Activated T-helper 2 cell treated with anti-CD3 and anti-CD28 coated beads, Interferon-gamma antibody, Interleukin-2, Interleukin-4, amounts not matched to agents 10 μg/mL and 5 μg/mL and 100 μg/mL, durations not matched to agents 14 hours and 24 hours and 36 hours (primary cell): ENCODE measurements at places on chromosomes 13 and 19.

DNA sequence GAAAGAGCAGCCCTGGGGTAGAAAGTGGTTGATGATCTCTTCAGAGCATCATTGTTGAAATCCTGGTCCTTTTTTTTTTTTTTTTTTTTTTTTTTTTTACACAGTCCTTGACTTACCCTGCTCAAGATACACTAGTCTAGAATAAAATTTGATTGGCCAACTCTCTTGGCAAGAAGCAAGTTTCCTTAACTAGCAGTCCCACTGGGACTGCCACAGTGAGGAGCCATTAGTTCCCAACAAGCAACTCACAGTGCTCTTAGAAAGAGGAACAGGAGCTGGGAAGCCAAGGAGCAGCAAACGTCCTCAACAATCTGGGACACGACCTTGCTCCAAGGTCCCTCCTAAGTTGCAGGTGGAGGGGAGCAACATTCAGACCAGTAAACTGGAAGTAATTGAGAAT, 47.9 kb upstream of the INTS6 start:
- no peak for DNase-seq

GRCh38 chr13:42388326-42388725, 116.4 kb downstream of the AKAP11 start:
- DNase-seq = no peak

DNA sequence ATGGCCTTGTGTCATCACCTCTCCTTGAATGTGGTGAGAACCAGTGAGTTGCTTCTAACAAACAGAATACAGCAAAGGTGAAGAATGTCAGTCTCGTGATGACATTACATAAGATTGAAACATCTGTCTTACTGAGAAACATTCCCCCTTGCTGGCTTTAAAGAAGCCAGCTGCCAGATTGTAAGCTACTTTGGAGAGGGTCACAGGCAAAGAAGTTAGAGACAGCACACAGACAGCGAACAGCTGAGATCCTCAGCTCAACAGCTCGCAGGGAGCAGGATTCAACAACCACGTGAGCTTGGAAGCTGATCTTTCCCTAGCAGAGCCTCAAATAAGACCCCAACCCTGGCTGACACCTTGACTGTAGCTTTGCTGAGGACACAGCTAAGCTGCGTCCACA, 367.9 kb downstream of the LIG4 start:
- no peak for DNase-seq

DNA sequence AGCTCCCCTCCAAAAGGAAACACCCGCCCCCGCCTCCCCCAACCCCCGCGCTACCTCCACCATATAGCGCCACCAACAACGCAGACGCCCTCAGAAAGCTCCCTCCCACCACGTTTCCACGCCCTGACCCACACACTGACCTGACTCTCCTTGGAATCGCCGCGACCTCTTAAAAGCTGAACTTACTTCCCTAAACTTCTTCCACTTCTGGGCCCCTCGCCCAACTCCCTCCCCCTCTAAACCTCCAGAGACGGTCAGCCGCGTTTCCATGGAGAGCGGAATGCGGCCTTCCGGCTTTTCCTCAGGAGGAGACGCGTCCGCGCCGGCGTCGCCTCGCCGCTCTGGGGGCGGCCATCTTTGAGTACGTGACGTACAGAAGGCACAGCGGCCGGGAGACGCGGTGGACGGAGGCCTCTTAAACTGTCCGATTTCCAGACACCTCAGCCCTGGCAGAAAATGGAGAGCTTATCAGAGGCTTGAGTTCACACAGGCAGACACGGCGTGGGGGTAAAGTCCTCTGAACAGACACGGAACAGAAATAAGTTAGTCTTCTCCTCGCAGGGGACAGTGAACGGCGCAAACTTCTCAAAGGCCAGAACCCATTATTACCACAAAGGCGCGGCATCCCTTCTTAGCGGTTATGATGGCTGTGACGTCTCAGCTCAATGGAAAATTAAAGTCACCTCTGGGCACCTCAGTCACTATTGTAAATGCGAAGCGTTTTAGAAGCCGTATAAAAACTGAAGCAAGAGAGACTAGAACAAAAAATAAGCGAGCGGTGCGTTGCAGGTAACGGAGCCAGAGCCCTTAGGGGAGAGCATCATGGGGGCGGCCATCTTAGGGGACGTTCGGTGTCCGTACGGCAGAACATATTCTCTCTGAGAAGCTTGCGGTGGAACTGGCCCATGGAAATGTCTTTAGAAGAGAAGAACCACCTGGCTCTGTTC, at the start of gene ZNF432:
Gene ZNF432 (minus strand): TSS at position 284 of the 947 bp plus-strand sequence. CDS start 1,970 bp downstream, outside the sequence.
- peak; percentile 78 for DNase-seq

- no peak for DNase-seq
Measured at GRCh38 chr13:69959046-69959445, 148.6 kb upstream of the ATXN8OS start.

DNA sequence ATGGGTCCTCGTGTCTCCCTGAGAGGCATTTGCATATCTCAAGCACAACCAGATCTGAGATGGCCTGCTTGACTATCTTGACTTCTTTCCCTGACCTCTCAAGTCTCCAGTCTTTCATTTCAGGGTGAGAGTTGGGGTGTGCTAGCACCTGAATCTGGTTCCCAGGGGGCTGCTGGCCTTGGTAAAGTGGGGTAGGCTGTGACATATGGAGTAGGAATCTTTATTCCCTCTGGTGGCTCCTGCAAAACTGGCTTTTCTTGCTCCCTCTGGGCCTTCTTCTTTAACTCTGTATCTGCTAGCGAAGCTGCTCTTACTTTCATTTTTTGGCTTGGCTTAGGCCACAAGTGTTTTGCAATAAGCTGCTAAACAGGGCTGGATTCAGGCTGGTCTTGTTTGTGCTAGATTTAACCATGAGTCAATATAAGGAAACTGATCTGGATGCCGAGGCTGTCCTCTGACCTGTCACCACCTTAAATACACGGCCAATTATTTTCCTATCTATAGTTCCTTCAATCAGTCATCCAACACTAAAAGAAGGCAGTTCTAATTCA, 42.3 kb downstream of the ZNF493 start:
- DNase-seq = no peak

- no peak for DNase-seq
Measured at GRCh38 chr13:82758044-82758443, 1124.2 kb downstream of the SLITRK1 start.

- DNase-seq = no peak
Measured at GRCh38 chr13:78540058-78540457, 63.3 kb downstream of the POU4F1 start.

DNA sequence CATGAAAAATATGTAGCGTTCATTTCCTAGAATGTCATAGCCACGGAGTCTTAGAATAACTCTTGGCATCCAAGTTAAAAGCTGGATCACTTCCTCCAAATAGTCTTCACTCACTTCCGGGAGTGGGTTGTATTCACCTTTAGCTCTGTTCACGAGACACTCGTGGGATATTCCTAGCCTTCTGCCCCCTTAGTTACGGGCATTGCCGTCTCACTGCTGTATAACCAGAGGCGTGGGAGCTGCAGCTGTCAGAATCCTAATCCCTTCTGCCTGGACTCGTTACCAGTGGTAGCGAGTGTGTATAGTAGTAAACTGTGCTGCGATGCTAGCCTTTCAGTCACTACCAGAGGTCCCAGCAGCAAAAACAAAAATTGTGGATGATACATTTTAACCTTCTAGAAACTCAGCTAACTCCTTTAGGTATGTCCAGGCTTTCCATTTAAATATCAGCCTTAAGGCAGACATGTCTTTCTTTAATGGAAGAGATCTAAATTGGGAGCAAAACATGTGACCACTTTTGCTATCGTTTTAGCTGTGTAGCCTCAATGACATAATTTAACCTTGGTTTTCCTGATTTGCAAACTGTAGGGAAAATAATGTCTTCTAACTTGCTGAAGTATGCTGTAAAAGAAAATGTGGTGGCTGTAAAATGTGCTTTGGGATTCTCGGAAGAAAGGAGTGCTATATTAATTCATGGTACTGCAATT, 34.1 kb downstream of the ERCC5 start:
- no peak for DNase-seq

DNA sequence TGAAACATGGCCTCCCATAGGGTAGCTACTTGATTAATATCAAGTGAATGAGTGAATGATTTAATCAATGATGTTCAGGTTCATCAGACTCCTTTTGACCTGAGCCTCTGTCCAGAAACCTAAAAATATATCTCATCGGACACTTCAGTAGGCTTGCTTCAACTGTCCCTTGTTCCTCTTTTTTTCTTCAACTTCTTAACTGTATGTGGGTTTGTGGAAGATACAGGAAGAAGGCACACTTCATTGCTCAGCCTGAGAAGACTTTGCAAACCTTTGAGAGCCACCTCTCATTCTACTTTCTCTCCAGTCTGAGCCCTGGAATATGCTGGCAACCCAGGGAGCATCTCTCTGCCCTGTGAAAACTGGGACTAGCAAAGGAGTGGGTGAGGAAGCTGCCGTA, 557.0 kb downstream of the FGF9 start:
- DNase-seq = no peak

- no peak for DNase-seq
Measured at GRCh38 chr13:76921516-76921915, 26.8 kb upstream of the ACOD1 start.

DNA sequence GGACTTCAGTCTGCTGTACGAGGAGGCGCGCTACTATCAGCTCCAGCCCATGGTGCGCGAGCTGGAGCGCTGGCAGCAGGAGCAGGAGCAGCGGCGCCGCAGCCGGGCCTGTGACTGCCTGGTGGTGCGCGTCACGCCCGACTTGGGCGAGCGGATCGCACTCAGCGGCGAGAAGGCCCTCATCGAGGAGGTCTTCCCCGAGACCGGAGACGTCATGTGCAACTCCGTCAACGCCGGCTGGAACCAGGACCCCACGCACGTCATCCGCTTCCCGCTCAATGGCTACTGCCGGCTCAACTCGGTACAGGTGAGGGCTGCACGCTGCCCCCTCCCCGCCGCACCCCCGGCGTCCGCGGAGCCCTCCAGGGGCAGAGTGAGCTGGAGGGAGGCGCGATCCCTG, 14.6 kb downstream of the KCTD15 start:
- no peak for DNase-seq

DNA sequence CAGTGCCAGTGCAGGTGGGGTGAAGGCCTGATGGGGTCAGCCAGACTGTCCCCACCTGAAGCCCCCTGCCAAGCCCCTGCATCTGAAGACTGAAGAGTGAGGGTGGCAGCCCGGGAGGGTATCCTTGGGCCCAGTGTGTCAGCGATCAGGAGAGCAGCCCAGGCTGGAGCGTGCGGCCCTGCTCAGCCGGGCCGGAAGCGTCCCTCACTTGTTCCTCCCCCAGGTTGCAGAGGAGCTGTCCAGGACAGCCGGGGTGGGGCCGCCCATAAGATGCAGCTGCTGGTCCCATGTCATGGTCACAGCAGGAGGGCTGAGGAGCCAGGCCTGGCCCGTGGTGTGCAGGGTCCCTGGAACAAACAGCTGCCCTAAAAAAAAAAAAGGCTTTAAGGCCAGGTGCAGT, 55.4 kb downstream of the KDM4B start:
- DNase-seq = no peak

GRCh38 chr13:64130600-64130999, 2715.0 kb upstream of the PCDH20 start:
- no peak for DNase-seq

GRCh38 chr13:112783135-112783977, 93.5 kb downstream of the ATP11A start:
- no peak for DNase-seq

DNA sequence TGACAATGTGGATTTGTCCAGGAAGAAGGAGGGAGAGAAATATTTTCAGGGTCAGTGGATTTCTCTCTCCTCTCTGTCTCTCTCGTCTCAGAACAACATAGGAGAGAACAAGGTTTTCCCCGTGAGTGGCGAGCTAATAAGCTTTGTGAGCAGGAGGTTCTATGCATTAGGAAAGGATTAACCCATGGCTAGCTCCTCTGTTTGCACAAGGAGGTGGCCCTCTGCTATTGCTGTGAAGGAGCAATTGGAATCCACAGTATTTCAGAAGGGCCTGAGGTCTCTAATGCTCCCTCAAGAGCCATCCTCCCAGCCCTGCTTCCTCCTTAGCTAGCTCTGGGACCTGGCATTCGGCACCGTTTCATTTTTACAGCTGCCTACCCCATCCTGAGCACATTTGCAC, 288.9 kb upstream of the MAB21L1 start:
- DNase-seq = no peak

DNA sequence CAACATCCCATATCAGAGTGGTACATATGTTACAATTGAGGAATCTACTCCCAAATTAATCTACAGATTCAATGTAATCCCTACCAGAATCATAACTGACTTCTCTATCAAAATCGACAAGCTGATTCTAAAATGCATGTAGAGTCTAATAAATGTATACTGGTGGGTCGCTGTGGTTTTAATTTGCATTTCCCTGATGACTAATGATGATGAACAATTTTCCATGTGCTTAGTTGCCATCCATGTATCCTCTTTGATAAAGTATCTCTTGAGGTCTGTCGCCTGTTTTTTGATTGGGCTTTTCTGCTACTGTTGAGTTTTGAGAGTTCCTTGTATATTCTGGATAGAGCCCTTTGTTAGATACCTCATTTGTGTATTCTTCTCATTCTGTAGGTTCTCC, 43.8 kb downstream of the KLF12 start:
- DNase-seq = no peak

DNA sequence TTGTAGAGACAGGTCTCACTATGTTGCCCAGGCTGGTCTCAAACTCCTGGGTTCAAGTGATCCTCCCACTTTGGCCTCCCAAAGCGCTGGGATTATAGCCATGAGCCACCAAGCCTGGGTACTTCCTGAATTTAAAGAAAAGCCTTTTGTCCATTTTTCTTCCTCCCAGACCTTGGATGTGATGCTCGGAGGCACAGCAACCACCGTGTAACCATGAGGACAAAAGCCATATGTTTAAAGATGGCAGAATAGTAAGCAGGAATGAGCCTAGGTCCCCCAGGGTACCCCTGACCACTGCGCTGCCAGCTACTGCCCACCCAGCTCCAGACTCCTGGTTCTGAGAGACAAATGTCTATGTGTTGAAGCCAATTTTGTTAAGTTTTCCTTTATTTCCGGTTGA, 31.1 kb downstream of the ZC3H4 start:
- no peak for DNase-seq

DNA sequence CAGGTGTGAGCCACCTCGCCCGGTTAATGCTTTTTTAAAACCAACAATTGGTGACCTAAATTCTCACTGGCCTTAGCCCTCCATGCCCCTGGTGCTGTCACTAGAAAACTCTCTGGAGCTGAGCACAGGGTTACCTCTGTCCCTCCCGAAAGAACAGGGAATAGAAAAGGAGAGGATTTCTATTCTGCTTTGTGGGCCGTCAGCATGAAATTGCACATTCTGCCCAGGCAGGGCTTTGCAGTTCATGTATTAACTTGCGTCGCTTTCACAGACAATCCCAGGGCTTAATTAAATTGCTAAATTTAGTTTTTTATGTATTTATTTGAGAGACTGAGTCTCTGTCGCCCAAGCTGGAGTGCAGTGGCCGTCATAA, 583 bp upstream of the ZNF480 start:
- no peak for DNase-seq
